ENCODE measurements at places on chromosomes 3 and 15.

DNA sequence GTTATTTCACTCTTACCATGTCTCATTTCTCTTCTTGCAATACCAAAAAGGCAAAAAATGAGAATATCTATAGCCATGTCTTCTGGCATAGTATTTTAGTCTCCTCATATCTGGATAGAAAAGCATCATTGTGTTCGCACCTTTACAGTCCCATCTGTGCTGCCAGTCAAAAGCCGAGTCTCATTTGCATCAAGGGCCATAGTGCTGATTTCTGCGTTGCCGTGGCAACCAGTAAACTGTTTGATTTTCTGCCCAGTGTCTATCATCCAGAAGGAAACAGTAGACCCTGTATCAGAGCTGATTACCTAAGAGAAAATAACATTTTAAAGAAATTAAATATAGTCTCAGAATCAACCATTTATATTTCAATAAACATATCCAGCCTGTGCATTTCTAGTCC lies 86.1 kb upstream of the SERPINI2 start:
- DNase-seq = no peak

DNA sequence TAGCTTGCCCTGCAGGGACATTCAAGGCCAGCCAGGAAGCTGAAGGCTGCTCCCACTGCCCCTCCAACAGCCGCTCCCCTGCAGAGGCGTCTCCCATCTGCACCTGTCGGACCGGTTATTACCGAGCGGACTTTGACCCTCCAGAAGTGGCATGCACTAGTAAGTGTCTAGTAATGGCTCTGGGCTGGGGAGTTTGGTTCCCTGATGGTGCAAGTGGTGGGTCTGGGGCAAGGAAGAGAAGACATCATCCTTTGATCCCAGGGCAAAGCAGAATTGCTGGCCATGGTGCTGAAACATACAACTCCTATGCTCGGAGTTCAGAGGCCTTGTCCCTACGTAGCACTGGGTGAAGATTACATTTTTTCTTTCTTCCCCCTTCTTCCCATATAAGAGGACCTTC lies 311.4 kb downstream of the EPHB1 start:
- peak; percentile 6 for DNase-seq

- peak; percentile 54 for DNase-seq
These were observed 21.6 kb downstream of the UACA start for GRCh38 chr15:70741677-70742293.

- DNase-seq = no peak
These were observed 34.0 kb downstream of the ESYT3 start for GRCh38 chr3:138468451-138468850.

- no peak for DNase-seq
These were observed 2.6 kb downstream of the DALRD3 start for GRCh38 chr3:49015765-49016164.

DNA sequence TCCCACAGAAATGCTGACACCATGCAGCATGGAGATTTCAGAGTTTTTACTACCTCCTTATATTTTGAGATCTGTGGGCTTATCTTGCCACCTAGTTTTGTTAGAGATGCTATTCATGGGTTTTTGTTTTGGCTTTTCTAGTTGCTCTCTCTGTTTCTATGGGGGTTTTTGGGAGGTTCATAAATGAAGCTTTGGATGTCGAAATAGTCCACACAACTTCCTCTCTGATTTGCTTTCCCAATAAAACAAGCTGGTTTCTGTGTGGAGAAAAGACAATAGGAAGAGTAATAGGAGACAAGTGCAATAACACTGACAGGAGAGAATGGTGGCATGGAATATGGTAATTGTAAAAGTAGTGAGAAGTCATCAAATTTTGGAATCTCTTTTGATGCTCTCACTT lies 106.8 kb upstream of the GPR149 start:
- no peak for DNase-seq

DNA sequence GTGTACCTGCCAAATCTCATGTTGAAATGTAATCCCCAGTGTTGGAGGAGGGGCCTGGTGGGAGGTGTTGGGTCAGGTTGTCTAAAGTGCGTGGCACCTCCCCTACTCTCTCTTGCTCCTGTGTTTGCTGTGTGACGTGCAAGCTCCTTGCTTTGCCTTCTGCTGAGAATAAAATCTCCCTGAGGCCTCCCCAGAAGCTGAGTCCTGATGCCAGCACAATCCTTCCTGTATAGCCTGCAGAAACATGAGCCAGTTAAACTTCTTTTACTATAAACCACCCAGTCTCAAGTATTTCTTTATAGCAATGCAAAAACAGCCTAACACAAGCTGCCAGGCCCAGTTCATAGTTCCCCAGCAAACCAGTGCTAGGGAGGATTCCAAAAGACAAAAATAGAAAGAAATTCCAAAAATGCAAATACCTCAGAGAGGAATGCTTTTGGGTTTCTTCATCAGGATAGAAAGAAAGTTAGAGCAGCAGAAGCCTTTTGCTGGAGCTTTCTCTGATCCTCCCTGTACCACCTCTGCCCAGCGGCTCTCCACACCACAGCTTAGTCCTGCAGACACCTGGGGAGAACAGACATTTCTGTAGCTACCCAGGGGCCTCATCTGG lies 25.9 kb upstream of the CDV3 start:
- peak; percentile 67 for DNase-seq

DNA sequence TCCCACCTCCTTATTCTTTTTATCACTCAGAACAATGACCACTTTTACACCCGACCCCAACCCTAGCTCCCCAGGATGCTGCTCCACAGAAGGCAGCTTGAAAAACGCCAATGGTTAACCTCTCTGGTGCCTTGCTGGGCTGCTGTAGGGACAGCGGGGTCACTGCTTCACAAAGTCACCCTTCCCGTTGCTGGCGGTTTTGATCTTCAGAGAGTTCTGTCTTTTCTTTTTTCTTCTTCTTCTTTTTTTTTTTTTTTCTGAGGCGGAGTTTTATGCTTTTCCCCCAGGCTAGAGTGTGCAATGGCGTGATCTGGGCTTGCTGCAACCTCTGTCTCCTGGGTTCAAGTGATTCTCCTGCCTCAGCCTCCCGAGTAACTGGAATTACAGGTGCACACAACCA lies 20.7 kb downstream of the CEP19 start:
- DNase-seq = no peak

DNA sequence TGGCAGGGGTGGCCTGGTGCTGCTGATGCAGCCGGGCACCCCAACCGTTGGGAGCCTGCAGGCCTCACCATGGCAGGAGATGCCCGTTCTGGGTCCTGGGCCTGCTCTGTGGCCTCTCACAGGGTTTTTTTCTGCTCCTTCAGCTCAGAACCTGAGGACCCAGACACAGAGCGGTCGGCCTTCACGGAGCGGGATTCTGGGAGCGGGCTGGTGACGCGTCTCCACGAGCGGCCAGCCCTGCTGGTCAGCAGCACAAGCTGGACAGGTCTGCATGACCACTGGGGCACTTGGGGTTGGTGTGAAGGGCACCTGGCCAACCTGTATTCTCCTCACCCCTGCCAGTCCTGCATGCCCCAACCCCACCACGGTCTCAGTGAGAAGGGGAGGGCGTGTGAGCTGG lies 10.3 kb downstream of the ALG1L2 start:
- no peak for DNase-seq

DNA sequence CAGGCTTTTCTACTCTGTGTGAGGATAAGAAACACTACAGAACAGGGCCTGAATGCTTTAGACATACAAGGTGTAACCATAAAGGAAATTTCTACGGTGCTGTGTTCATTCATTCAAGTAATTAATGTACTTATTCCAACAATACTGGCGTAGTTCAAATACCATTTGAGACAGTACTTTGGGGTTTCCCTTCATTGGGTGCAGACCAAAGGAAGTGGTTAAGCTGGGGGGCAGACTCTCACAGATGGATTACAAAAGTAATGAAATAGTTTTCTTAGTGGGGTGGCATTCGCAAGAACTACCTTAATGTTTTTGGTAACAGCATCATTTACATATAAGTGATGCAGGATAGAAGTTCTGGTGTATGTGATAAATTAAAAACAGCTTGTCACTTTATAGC lies 65.9 kb downstream of the BTD start:
- no peak for DNase-seq

DNA sequence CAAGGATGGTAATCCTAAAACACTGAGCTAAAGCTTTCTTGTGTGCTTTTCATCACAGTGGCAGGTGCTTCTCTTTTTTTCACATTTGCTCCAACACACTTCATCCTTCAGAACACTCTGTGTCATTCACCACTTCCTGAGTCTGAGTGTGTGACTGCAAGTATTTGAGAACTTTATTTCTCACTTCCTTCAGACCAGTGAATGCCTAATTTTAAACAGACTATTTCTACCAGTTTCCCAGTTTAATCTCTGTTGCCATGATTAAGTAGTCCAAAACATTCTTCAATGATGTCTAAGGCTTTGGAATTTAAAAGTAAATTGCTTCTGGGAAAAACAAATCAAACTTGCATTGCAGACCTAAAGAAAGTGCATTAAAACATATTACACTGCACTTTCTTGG lies 541.2 kb downstream of the RBMS3 start:
- DNase-seq = peak; percentile 60

DNA sequence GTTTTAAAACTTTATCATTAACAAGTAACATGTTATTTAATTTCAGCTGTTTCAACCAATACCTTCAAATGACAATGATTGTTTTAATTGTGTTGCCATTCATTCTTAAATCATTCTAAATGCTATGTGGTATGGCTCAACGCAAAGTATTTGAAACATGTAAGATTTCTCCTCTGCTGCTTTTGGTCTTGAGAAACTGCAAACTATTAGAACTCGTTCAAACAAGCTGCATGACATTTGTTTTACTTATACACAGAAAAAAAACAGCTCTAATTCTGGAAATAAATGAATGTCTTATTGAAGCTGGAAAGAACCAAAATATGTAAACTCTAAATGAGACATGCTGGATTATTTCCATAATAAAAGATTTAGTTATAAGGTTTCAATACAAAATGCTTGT lies 29.3 kb downstream of the FBN1 start:
- no peak for DNase-seq

DNA sequence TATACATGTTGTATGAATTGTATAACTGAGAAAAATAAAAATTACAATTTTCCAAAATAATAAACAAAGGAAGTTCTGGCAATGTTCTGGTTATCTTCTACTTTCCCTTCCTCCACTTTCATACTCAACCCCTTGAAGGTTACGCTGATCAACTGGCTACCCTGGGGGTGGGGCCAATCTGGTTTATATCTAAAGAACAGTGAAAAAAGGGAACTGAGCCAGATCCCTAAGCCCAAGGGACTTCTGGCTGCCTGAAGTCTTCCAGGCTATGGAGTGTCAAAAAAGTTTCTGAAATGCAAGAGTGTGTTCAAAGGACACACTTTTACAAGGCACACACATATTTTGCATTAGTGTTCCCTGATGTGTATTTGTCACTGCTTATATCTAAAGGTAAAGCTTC lies 591.9 kb downstream of the ROBO1 start:
- DNase-seq = no peak

DNA sequence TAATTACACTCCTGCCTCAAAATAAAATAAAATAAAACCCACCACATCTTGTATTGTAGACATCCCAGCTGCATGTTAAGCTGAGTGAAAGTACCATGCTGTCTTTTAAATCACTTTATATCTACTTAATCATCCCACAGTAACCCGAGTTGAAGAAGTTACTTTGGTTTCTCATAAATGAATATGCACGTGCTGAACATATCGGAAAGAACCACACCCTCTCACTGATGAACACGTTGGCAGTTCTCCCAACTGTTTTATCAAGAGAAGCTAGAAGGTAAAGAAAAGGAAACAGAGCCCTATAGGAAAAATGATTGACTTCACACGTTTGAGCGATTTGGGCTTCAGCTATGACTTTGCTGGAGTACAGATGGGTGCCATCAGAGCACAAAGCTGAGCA lies 15.9 kb upstream of the TM4SF19 start:
- no peak for DNase-seq
